Stimulated activated CD8-positive, alpha-beta memory T cell treated with anti-CD3 and anti-CD28 coated beads, Interleukin-4, amount 100 ng/mL, for 4 hours (primary cell): ENCODE measurements at places on chromosomes 6 and 20.

GRCh38 chr6:108174371-108175175 is 8.8 kb downstream of the NR2E1 start:
- DNase-seq: no peak

GRCh38 chr20:60209048-60209447 is 250.8 kb downstream of the CDH26 start:
- DNase-seq: no peak

- no peak for DNase-seq
Measured at GRCh38 chr6:124494956-124495664, 467.1 kb upstream of the RNF217 start.

GRCh38 chr6:103405321-103405720 is 1454.4 kb downstream of the HACE1 start:
- DNase-seq: no peak

GRCh38 chr6:152117156-152118133 is 310.0 kb downstream of the ESR1 start:
- no peak for DNase-seq

- no peak for DNase-seq
Measured at GRCh38 chr6:25660512-25660911, 8.5 kb downstream of the SCGN start.

DNA sequence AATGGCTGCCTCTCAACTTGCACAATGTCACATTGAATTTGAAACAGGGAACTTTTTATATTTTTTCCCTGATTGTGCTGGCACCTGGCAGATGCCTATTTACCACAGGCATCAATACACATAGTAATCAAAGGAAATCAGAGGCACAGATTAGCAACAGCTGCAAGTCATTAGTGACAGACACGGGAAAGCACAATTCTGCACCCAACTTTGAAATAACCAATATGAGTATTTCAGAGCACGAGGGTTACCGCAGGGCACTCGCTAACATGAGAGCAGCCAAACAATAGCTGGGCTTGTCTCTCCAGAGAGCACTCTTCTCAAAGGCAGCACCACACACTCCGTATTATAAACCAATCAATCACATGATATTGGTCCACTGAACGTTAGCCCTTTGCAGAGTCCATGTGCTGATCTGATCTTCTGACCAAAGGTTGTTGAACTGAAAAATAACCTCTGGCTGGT is 149.5 kb downstream of the RNF144B start:
- DNase-seq: no peak

- DNase-seq: no peak
Measured at GRCh38 chr6:1324936-1325335, 13.0 kb downstream of the FOXQ1 start.

GRCh38 chr6:157488716-157489118 is 107.7 kb downstream of the ZDHHC14 start:
- no peak for DNase-seq

DNA sequence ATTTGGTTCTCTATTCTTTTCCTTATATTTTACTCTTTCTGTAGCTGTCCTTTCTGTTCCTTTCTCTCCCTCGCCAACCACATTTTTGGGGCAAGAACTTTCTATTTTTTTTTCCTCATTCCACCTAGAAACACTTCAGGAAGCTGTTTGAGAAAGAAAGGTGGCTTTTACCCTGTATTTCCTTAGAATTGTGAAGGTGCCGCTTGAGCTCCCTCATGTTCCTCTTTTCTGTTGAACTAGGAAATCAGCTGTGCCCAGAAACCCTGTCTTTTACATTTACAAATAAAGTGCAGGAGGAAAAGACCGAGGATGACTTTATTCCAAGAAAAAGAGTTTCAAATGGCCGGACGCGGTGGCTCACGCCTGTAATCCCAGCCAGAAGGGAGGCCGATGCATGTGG is 38.2 kb downstream of the OR2B2 start:
- DNase-seq: no peak

DNA sequence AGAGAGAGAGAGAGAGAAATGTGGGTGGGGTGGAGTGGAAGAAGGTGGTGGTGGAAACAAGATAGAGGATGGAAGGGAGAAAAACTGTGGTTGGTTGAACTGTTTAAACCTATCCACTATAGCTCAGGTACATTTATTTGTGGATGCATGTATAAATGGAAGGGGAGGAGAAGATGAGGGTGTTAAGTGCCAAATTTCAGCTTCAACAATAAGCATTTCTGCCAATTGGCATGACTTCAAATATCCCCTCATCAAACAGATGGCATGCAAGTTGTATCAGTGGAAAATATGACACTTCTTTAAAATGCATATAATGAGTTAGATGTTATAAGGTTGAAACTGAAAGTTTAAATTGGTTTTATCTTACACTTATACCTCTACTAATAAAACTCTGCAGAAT is 216.1 kb downstream of the LMBRD1 start:
- no peak for DNase-seq

DNA sequence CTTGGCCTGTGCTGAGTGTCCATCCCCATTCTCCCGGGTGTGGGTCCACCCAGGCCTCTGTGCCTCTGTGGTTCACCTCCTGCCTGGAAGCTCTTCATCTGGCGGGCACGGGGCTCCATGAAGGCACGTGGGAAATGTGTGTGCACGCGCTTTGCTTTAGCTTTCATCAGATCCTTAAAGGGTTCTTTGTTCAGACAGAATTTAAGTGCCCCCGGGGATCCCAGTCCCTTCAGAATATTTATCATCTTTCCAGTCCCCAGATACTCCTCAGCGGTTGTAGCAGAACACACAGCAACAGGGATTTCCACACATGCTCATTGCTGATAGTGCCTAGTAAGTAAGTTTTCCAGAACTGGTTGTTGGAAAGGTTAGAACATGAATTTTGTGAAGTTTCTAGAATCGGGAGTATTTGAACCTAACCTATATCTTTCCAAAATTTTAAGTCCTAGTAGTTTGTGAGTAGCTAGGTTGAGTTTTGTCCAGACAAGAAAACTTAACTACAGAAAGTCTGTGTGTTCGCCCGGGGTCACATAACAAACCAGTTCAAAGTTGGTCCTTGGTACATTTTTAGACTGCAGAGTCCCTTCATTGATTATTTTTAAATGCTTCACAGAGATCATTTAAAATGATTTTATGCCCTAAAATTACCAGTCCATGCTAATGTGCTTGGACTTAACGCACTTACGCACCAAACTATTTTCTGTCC is 67.7 kb downstream of the RPP40 start:
- no peak for DNase-seq

DNA sequence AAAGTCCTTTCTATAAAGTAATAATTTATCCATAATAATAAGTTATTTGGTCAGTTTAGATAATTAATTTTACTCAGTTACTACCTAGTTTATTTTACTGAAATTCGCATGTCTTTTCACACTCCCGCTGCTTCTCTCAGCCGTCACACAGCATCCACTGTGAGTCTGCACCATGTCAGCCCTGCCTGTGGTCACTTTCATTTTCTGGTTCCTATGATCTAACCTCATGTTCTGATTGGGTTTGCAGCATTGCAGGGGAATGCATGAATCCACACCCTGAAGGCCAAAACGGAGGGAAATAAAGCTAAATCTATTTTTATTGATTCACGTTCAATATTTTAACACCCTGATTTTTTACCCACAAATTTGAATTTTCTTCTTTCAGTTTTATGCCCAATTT is 47.4 kb downstream of the PDE10A start:
- DNase-seq: no peak

DNA sequence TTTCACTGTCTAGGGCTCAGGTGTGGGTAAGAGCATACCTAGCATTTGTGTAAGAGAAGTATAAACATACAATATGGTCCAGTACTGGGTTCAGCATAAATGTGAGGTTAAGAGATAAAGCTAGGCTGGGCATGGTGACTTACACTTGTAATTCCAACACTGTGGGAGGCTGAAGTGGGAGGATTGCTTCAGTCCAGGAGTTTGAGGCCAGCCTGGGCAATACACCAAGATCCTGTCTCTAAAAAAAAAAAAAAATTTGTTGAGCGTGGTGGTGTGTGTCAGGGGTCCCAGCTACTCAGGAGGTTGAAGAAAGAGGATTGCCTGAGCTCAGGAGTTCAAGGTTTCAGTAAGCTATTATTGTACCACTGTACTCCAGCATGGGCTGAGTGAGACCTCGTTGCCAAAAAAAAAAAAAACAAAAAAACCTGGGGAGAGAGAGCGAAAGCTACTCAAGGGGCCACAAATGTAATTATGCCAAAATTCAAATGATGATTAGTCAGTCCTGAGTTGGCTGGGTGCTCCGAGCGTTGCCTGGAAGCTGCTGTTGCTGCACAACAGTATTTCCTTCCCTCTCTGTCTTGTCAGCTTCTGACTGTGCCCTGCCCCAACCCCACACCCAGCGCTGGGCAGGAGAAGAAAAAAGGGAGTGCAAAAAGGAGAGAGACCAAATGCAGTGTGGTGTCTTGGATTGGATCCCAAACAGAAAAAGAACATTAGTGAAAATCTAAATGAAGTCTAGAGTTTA is 24.0 kb downstream of the CMTR1 start:
- no peak for DNase-seq

DNA sequence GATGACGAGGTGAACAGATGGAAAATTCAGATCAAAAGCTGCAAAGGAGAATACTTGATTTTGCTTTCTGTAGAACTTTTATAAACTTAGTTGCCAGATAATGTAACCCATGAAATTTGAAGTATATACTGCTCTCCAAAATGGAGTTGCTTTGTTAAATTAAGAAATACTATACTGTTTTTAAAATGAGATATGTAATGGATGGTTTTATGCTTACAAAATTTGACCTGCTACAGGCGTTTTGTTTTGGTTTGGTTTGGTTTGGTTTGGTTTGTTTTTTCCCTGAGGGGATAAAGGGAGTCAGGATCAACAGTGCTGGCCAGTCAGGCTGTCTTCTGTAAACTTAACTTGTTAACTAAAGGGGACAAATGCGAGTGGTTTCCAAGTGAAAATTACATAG is 55.6 kb upstream of the KIF25 start:
- DNase-seq: no peak

DNA sequence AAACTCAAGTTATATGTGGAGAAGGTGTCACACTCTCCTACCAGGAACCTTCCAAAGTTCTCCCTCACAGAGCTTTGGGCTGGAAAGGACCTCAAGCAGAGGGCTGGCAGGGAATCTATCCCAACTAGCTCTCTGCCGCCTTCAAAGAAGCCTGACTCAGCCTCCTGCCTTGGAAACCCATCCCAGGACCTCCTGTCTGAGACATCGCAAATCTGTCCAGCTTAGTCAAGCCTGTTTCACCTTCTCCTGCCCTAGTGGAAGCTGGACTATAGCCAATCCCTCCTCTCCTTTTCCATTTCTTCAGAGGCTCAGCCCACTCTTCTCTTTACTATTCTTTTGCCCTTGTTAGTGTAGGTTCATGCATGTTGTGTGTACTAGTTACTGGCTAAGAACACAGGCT is 48.2 kb upstream of the FOXP4 start:
- DNase-seq: no peak

- DNase-seq: peak; percentile 68
Measured at GRCh38 chr6:37698264-37699137, 818 bp upstream of the MDGA1 start.

DNA sequence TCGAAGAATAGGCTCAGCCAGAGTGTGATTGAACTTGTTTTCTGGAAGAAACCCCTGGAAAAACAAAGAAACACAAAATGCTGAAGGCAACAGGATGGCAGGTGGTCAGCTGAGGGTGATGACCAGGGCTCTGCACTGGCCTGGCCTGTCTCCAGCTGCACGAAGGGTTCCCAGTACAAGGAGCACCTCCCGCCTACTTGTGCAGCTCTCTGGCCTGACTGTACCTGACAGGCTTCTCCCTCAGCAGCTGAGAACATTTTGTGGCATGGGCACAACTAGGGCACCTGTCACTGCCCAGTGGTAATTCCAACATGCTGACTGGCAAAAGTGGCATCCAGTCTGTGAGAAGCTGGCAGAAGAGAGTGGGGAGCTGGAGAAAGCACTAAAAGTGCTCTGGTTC is 38.8 kb upstream of the EMILIN3 start:
- DNase-seq: no peak

DNA sequence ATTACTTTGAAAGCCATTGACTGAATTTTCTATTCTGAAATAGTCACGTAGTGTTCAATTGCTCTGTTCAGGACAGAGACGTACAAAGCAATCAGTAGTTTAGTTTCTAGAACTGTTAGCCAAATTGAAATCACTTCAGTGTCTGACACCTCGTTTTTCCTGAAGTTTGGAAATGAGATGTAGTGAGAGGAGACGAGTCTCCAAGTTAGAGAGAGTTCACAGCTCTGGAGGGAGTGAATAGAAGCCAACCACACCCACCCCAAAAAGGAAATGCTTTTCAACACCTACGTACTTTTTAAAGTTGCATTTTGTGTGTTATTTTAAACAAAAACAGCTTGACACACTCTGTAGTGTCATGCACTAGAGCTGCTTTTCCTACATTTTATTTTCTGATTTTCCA is 296.0 kb downstream of the ADGRG6 start:
- no peak for DNase-seq

- DNase-seq: no peak
Measured at GRCh38 chr6:140108167-140108566, 733.7 kb upstream of the CITED2 start.

DNA sequence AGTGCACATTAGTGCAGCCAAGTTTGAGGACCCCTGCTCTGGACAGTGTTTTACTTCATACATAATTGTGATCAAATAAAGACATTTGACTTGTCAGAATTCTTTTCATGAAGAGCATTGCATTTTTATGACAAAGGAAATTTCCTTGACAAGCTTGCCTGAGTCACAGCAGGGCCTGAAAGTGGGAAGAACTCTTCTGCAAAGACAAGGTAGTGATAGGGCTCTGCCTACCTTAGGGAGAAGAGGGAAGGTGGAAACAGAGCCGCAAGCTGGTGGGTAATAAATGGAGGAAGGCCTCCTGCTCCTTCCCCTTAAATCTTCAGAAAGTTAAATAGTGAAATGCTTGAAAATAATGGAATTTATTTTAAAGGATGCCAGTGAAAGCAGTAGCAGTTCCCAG is 118.2 kb downstream of the DHX35 start:
- no peak for DNase-seq

GRCh38 chr6:117371492-117371891 is 54.2 kb downstream of the ROS1 start:
- no peak for DNase-seq

- DNase-seq: no peak
Measured at GRCh38 chr6:53476964-53477363, 67.9 kb downstream of the GCLC start.

- DNase-seq: no peak
Measured at GRCh38 chr6:31558631-31559500, 11.5 kb downstream of the NFKBIL1 start.

GRCh38 chr6:43741829-43742228 is 28.2 kb upstream of the VEGFA start:
- DNase-seq: no peak

DNA sequence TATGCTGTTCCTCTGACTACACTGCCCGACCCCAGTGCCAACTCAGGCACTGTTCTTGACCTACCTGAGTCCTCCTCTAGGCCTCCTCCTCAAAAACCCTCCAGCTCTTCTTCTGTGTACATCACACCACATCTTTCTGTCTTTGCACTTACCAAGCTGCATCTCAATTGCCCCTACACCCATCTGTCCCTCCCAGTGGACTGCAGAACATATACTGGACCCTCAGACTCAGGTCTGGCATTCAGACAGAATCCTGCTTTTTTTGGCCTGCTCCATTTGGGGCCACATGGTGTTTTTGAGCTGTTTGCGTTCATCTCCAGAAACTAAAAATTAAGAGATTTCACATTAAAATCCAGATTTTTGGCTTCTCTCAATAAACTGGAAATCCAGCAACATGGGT is 23.2 kb upstream of the YWHAB start:
- no peak for DNase-seq
